ENCODE measurements at places on chromosomes 1 and 21.
A peak's percentile ranks its signal among the peaks of the same experiment; 100 is the strongest.

- DNase-seq, result no peak
These were observed 60.8 kb downstream of the MRPL37 start for GRCh38 chr1:54260810-54261209.

GRCh38 chr1:35449334-35450008, 107.7 kb downstream of the KIAA0319L start:
- DNase-seq, result peak; percentile 76

GRCh38 chr1:41093826-41094225, 72.3 kb upstream of the SLFNL1 start:
- DNase-seq, result no peak

DNA sequence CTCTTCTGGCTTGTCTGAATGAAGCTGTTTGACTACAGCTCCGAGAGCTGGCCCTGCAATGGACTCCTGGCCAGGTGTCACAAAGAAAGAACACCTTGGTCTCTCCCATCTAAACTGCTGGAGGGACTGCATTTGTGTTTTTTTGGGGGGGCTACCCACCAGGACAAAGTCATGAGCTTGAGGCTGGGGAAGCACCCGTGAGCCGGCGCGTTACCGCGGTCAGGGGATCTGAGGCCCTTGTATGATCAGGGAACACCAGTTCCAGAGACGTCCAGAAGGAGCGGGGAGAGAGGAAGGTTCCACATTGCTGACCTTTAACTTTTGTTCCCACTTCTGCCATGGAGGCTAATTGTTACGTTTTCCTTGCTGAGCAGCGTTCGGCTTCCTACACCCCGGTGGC, 84.5 kb upstream of the C1orf174 start:
- DNase-seq, result no peak

DNA sequence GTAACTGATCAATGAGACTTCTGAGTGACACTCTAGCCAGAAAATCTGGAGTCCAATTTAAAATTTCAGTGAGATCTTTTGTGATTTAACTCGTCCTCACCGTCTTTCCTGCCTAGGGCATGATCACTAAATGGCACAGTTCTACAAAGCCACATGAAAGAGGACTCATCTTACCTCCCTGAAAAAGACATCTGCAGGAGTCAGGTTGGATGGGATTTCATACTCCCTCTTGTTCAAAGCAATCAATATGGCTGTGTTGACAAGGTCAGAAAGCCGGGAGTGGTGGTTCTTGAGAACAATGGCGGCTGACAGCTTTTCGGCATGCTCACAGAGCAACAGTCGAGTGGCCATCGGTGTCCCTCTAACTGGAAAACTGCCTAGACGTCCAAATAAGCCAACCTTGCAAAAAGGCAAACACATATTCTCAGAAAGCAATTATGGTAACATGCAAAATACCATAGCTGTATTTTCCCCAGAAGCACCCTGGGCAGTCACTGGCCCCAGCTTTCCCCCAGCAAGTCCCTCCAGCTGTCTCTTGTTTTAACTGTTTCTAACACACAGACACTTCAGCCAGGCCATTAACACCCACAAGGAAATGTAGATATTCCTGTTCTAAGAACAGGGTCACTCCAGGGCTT, 36.6 kb upstream of the ACTA1 start:
- no peak for DNase-seq

GRCh38 chr1:201511396-201511940, 4.5 kb upstream of the CSRP1 start:
- no peak for DNase-seq

- no peak for DNase-seq
These were observed 65.6 kb downstream of the UCHL5 start for GRCh38 chr1:192993426-192994085.

GRCh38 chr1:162335126-162335525, 41.5 kb downstream of the SPATA46 start:
- DNase-seq, result no peak

GRCh38 chr1:26009796-26010447, 11.7 kb upstream of the EXTL1 start:
- DNase-seq, result no peak

- DNase-seq, result no peak
These were observed 72.5 kb downstream of the PAX7 start for GRCh38 chr1:18703041-18703621.

- DNase-seq, result no peak
These were observed 895 bp upstream of the UBR4 start for GRCh38 chr1:19210772-19211549.

DNA sequence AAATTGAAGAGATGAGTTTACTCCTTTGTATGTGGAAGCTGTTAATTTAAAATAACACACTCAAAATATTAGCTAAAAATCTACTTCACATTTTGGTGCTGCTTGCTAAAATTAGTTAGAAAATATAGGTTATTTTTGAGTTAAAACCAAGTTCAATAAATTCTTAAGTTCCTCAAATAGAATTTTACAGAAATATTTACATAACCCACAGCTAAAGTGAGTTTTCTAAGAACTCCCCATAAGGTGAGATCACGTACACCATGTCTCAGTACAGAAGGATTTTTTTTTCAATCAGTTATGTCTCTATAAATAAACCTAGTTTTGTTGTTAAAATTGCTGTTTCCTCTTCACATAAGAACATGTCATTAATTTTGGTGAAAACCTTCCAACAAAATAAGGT, 108.0 kb downstream of the SDCCAG8 start:
- DNase-seq, result no peak

GRCh38 chr1:41464885-41465284, 19.6 kb downstream of the EDN2 start:
- DNase-seq, result no peak

DNA sequence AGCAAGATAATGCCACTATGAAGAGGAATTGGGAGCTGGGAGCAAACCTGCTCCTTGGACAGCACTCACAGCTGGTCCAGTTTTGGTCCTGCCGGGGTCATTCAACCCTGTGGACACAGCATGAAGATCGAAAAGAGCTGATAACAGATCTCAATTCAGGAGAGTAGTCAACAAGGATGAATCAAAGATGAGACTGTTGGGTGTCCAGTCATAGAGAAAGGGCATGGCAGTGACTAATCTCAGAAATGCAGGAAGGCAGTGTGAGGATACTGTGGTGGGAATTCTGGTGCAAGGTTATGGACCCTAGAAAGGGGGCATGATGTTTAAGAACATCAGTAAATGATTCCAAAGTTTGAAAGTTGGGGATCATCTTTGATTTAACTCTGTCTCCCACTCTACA, 261.4 kb upstream of the ZP4 start:
- no peak for DNase-seq

DNA sequence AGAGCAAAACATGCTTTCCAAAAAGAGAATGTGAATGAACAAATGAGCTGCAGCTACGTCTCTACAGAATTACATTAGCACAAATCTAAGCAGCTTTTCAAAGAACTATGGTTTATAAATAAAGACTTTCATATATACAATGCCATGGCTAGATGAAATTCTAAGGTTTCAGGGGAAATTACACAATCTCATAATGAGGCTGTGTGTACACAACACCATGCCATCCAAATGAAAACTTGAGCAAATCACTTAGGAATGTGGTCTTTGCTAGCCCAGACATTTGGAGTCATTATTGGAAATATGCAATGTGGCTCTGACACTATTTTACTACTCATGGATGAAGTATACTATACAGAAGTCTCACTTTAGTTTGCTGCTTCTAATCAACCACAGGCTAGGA, 37.5 kb downstream of the SPAG17 start:
- peak; percentile 79 for DNase-seq

- DNase-seq, result no peak
These were observed 616 bp downstream of the MCOLN3 start for GRCh38 chr1:85047472-85048295.

GRCh38 chr1:208977012-208977411, 606.5 kb upstream of the CAMK1G start:
- no peak for DNase-seq

DNA sequence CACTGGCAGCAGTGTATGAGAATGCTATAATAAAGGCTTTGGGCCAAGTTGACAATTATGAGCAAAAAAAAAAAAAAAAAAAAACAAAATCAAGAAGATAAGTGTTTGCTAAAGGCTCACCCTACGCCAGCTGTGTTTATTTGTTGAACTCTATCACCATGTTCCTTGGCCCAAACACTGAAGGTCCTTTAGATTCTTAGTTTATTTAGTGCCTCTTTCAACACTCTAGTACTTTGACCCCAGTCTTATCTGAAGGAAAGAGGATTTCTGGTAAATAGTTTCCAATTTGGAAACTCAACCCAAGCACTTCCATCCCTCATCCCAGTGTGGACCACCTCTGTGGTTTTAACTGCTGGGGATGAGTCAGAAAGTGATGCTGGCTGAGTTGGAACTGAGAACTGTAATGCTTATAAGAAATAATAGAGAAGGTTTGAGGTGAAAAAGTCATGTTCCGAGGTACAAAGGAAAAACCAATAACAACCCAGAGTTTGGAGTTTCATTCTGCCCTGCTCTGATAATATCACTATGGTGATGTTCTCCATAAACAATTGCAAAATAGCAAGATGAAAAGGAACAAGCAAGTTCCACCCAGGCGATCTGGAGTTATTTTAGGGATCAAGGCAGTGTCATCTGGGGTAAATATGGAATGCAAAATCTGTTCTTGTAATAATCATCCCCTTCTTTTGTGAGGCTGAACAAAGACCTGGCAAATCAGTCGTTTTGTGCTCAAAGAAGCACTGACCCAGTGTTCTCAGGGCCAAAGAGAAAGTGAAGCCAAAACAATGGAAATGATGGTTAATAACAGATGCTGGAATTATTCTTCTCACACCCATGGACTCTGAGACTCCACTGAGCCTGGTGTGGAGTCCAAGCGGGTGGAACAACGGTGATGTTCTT, 19.7 kb upstream of the CAPZB start:
- DNase-seq, result peak; percentile 26

Data from fibroblast of skin of left quadriceps (primary cell).